ENCODE measurements at places on chromosomes 16 and 17.

- DNase-seq = peak; percentile 43
Observed at GRCh38 chr17:16352667-16353316, 477 bp downstream of the CENPV start.

- no peak for DNase-seq
Observed at GRCh38 chr16:990516-991291, 9.1 kb downstream of the SOX8 start.

- DNase-seq = no peak
Observed at GRCh38 chr16:26317885-26318284, 626.1 kb downstream of the HS3ST4 start.

DNA sequence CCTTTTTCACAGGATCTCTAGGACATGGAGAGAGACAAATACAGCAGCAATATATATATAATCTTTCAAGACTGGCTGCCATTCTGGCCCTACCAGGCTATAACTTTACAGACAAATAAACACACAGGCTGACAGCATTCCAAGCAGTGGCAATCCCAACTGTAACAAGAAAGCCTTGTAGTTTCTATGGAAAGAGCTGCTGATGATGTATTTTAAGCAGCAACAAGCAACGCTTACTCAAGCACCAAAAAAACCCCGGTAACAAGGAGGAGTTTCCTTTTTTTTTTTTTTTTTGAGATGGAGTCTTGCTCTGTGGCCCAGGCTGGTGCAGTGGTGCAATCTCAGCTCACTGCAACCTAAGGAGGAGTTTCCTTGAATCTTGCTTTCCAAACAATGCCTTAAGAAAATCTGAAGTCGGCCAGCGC is 23.2 kb downstream of the LSM12 start:
- peak; percentile 40 for DNase-seq

DNA sequence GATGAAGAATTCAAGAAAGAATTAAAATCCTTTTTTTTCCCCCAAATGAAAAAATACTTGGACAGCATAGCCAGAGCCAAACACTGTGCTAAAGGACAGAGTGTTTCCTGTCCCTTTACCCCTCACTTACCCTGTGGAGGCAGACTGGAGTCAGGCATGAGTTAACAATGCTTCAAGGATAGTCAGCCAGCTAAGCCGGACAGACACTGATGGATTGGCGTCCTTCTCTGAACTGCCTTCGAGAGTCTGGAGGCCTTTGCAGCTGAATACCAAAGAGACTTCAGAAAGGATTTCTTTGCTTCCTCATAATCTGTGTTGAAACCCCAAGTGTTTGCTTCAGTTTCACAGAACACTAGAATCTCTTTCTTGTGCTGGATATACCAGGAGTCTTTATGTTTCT is 4.6 kb downstream of the METTL9 start:
- DNase-seq = peak; percentile 17

- DNase-seq = no peak
Observed at GRCh38 chr17:61174310-61174709, 225.3 kb upstream of the TBX2 start.

DNA sequence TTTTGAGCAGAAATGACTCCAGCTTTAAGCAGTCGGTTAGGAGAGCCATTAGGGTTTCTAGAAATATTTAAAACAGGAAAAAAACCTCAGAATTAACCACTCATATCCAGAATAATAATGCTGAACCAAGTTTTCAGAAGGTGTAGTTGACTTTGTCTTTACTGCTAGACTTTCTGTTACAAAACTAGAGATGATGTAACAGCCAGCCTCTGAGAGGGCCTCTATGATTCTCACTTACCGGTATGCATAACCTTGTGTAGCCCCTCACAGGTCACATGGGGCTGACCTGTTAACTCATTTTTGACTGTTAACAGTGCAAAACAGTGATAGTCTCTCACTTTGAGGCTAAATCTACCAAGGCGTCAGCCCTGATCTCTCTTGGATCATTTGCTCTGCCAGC is 74.3 kb downstream of the TEX14 start:
- no peak for DNase-seq

DNA sequence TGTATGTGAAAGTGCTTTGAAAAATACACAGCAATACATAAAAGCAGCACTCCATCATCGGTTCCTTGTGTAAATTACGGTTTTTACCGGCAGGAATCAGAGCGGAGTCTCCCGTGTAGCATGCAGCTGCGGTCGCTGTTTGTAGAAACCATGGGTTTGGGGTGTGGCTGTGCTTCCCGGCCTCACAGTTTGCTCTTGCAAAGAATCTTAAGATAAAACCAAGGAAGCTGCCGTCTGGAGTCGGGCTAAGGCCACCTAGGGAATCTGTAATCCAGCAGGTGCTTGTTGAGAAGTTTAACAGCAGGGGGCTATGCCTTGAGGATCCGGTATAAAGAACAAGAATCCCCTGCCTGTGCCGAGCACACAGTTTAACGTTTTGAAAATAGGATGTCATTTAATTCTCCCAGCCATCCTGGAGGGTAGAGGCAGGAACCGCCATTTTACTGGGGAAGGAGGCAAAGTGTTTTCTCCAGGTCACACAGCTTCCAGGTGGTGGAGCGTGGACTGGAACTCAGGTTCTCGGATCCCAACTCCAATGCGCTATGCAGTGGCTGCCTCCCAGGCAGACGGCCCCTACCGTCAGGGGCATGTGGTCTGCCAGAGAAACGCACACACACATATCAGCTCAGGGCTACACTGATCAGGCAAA is 6.0 kb upstream of the TLCD3A start:
- DNase-seq = no peak

DNA sequence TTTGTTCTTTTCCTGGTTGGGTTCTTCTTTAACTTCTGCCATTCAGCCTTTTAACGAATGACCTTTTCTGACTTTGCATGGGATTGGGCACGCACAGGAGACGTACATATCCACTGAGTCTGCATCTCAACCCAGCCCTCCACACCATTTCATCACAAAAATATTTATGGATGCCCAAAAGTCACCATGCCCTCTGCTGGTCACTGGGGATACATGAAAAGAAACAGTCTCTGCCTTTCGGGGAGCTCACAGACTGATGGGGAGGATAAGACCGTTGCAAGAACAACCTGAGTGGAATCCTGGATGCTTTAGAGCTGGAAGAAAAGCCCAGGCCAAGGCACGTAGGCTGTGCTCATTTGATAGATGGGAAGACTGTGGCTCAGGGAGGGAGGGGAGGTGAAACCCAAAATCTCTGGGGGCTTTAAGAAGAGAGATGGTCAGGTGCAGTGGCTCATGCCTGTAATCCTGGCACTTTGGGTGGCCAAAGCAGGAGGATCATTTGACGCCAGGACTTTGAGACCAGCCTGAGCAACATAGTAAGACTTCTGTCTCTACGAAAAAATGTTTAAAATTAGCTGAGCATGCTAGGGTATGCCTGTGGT is 7.9 kb upstream of the MT2A start:
- DNase-seq = peak; percentile 78

DNA sequence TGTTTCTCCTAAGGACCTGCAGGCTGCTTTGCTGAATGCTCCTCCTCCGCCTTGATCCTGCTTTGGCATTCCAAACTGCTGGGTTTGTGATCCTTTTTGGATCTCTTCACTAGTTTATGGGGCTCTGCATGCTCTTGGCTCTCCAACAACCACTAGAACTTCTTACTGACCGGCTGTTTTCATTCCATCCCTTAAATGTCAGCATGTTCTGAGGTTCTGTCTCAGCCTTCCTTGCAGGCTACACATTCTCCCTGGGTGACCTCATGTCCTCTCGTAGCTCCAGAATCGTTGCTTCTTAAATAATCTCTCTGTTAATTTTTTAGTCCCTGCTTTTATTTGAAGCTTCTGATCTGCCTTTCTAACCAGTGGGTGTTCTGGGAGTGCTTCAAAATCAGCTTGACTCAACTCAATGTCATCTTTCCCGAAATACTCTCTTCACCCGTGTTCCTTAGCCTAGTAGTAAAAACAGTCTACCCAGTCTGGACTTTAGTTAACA is 119.0 kb upstream of the HS3ST2 start:
- peak; percentile 95 for DNase-seq

GRCh38 chr17:80644536-80644935 is 99.9 kb downstream of the RPTOR start:
- no peak for DNase-seq

DNA sequence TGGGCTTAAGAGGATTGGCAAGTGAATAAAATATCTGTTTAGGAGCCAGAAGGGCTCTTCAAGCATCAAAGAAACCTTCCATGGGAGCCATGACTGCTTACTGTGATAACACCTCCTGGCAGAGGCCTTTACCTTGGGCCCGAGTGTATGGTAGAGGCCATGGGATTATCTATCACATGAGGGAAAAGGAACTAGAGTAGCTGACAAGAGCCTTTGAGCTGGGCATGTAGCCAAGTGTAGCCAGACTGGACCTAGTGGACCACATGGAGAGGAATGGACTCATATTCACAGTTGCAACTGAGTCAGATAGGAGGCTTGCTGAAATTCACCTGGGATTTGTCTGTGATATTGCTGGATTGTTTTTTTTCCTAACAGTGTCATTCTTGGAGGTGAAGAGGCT is 276.0 kb upstream of the ZFHX3 start:
- no peak for DNase-seq

- DNase-seq = no peak
Observed at GRCh38 chr17:19539040-19539399, 5.4 kb downstream of the SLC47A1 start.

GRCh38 chr17:71409712-71410111 is 711.1 kb upstream of the SOX9 start:
- peak; percentile 63 for DNase-seq

GRCh38 chr17:21296097-21297025 is 11.8 kb downstream of the MAP2K3 start:
- DNase-seq = peak; percentile 41

DNA sequence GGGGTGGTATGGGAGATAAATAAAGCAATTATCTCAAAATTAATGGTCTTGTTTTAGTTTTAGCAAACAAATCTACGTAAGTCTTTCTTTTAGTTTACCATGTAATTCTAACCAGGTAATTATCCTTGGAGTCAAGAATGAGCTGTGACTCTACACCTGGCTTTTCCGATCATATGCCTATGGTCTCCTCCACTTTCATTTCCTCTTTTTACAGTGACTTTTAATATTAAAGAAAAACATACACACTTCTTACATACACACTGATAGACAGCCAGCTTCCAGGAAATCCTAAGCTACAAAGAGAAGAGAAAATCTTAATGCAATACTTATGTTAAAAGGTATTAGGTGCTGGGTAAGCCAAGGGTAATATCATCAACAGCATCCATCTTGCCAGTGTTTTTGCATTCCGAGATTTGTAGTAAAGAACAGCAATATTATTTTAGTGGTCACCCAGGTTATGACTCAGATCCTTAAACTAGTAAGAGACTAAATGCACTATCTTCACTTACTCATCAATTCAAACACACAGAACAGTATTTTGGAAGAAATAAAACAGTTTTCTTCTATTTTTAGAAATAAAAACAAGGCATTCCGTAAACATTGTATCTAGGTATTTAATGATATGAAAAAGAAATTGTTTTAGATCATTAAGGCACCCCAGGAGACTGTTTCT is 4.4 kb upstream of the IRX5 start:
- DNase-seq = no peak

- no peak for DNase-seq
Observed at GRCh38 chr17:31570231-31570630, 178.8 kb downstream of the RAB11FIP4 start.

GRCh38 chr17:35460354-35460851 is 11.8 kb upstream of the SLFN13 start:
- peak; percentile 14 for DNase-seq

- DNase-seq = no peak
Observed at GRCh38 chr16:48903039-48903438, 293.1 kb upstream of the N4BP1 start.
